T-cell (primary cell): ENCODE measurements at places on chromosomes 4 and X. TPM values are rescaled to one million over a fixed set of nuclear protein-coding genes. Genes with fewer than 3 reads are reported as not detected.

EMCN gene
- not detected for total RNA-seq

NALF2 gene
- 0.15 TPM for total RNA-seq

TASL gene
- 1.8 TPM for total RNA-seq

KLHL4 gene
- 0.18 TPM for total RNA-seq

FOXR2 gene
- total RNA-seq, result not detected

SH3RF1 gene
- total RNA-seq, result 0.25 TPM

ATP5ME gene
- 158 TPM for total RNA-seq
